CD4-positive, alpha-beta T cell (primary cell): ENCODE measurements at places on chromosomes 3 and 15.

GRCh38 chr15:71757741-71758530 lies 52.4 kb upstream of the NR2E3 start:
- no peak for DNase-seq

DNA sequence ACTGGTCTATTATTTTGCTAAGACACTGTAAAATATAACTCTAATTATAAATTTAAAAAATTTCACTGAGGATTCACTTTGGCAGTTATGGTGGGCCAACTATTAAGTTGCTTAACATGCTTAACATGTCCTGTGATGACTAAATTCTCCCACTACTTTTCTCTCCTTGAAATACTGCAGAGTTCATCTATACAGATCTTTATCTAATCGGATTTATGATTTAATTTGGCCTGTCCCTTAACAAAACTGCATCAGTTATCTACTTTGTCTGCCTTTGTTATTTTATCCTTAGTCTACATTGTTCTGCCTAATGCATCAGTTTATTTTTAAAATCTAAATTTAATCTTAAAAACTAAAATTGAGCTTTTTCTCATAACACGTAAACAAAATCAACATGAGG lies 26.4 kb downstream of the CD96 start:
- no peak for DNase-seq

- no peak for DNase-seq
Observed at GRCh38 chr3:180870008-180870699, 42.3 kb upstream of the FXR1 start.

- DNase-seq, result no peak
Observed at GRCh38 chr3:30017901-30018300, 588.5 kb upstream of the TGFBR2 start.

- DNase-seq, result no peak
Observed at GRCh38 chr15:68285259-68285980, 7.9 kb downstream of the FEM1B start.

- no peak for DNase-seq
Observed at GRCh38 chr3:16487511-16488175, 25.9 kb downstream of the RFTN1 start.

DNA sequence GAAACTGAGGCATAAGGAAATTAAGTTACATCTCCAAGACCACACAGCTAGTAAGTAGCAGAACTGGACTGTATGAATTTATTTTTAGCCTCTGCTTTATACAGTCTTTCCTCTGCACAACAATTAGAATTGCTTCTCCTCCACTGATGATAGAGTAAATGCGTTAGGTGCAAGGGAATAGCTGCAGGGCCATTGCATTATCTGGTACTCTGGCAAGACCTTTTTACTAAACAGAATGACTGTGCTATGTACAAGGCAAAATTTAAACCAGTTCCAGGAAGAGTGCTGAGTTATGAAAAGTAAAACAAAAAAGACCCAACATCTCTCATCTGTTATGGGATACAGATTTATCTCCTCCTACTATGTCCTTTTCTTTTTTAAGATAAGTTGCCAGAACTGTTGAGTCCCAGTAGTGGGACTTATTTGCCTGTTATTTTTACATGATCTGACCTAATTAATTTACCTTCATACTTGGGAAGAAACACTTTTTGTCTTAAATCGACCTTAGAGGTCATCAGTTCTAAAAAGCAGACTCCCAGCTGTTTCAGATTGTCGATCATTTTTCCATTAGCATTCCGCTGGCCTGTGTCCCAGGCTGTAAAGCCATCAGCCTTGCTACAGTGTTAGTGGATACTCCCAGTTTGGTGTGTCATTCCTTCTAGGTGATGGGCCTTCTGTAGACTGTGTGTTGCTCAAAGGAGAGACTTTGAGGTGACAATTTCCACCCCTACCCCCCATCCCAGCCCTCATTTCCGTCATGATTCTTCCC lies 147.5 kb upstream of the NUDT16 start:
- no peak for DNase-seq

GRCh38 chr3:40187945-40188344 lies 121.6 kb upstream of the EIF1B start:
- no peak for DNase-seq

DNA sequence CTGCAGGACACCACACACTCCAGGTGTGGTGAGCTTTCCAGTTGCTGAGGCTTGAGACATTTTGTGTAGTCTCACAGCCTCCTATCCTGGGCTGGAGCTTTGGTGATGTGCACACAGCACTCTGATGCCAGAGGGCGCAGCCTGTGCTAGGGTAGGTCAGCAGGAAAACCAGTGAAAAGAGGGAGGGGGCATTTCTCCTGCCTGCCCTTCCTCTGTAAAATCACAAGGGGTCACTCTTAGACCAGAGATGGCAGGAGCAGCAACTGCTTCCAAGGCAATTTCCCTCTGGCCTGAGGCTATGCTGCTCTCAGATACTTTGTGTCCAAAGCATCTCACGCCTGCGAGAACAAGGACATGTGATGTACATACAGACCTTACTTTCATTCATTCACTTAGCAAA lies 16.5 kb upstream of the MUSTN1 start:
- DNase-seq, result peak; percentile 32

GRCh38 chr3:123194552-123194951 lies 7.2 kb upstream of the SEC22A start:
- DNase-seq, result no peak

DNA sequence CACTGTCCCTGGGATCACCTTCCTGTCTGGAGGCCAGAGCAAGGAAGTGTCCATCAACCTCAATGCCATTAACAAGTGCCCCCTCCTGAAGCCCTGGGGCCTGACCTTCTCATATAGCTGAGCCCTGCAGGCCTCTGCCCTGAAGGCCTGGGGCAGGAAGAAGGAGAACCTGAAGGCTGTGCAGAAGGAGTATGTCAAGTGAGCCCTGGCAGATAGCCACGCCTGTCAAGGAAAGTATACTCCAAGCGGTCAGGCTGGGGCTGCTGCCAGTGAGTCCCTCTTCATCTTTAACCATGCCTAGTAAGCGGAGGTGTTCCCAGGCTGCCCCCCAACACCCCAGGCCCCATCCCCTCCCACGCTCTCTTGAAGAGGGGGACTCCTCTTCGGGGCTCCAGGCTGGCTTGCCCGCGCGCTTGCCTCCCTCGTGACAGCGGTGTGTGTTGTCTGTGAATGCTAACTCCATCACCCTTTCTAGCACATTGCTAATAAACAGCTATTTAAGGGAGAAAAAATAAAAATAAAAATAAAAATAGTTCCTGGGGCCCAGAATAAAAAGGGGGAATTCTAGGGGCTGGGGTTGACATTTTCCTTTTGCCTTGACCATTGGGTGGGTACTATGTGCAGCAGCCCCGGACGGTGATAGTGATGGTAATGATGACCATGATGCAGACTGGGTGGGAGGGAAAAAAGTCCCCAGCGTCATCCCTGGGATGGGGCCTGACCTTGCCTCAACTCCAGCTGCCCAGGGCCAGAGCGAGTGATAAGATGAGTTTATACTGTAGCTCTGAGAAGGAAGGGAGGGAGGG lies 3.3 kb upstream of the ALAS1 start:
- DNase-seq, result no peak

- no peak for DNase-seq
Observed at GRCh38 chr3:21839592-21839991, 88.6 kb upstream of the ZNF385D start.

DNA sequence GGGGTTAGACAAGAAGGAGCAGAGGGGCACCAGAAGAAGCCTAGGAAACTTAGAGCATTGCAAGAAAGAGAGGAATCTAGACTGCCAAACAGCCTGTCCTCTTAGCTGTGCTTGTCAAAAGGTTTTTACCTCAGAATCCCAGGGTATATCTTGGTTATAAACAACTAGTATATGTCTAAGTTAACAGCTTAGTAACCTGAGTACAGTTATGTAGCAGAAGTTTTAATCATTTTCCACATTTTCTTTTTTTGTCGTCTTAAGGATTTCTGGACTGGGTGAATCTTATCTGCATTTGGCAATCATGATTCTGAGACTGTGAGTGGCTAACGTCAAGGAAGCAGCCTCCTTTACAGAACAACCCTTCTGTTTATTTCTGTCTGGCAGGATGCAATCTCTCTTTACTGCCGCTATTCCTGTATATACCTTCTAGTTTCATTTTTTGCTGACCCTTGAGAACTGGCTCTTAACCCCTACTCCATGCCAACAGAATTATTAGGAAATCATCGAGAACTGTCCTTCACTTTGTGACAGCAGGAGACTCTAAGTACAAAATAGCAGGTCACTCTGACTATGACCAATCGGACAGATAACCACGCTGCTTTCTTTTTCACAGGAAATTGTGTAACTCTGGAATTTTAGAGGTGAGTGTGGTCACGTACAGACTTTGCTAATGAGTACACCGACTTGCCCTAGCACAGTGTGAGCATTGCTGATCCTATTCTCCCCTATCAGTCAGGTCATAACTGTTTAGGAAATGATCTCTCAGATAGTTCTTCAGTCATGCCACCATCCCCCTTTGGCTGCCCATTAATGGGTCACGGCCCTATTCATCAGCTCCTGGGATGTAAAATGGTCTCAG lies 3.3 kb upstream of the CP start:
- DNase-seq, result peak; percentile 37

GRCh38 chr3:127844326-127844942 lies 22.1 kb upstream of the MGLL start:
- no peak for DNase-seq

GRCh38 chr15:50278496-50278895 lies 13.0 kb upstream of the HDC start:
- DNase-seq, result no peak

DNA sequence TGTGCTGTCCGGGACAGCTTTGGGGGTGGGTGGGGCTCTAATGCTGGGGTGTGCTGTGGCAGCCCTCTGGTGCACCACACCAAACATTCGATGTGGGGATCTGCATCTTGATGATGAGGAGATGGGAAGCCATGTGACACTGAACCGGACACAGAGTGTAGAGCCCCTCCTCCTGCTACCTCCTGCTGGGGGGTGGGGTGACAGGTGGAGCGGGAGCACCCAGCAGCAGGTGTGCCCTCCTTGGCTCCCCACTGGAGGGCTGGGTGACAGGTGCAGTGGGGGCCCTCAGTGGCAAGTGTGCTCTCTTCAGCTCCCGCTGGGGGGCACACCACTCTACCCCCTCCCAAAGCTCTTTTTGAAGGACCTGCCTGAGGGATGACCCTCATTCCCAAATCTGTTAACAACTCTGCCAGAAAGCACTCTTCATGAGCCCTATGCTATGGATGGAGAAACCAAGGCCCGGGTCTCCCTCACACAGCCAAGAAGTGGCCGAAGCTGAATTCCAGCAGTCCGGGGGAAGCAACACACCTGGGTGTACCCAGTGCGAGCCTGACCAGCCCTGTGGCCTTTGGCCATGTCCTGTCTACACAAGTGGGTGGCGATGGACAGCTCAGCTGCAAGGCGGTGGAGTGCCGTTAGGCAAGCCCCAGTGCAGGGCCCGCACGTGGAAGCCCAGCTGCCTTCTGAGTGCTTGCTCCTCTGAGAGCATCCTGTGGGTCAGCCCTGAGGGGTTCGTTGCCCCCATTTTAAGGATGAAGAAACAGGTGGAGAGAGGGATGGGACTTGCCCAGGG lies 609 bp upstream of the UROC1 start:
- no peak for DNase-seq

DNA sequence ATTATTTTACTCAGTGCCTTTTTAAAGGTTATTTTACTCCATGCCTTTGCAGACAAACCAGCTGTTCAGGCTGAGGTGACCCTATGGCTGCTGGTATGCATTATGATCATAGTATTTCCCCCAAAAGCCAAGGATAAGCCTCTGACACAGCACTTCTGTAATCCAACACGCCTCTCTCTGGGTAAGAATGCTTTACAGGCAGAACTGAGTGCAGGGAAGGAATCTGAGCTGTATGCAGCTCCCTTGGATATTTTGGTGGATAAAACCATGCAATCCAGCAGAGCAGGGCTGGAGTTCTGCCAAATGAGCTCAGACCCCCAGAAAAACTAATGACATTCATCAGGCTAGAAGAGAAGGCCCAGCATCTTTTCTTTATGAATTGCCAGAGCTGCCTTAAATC lies 11.7 kb upstream of the MAP1A start:
- no peak for DNase-seq

DNA sequence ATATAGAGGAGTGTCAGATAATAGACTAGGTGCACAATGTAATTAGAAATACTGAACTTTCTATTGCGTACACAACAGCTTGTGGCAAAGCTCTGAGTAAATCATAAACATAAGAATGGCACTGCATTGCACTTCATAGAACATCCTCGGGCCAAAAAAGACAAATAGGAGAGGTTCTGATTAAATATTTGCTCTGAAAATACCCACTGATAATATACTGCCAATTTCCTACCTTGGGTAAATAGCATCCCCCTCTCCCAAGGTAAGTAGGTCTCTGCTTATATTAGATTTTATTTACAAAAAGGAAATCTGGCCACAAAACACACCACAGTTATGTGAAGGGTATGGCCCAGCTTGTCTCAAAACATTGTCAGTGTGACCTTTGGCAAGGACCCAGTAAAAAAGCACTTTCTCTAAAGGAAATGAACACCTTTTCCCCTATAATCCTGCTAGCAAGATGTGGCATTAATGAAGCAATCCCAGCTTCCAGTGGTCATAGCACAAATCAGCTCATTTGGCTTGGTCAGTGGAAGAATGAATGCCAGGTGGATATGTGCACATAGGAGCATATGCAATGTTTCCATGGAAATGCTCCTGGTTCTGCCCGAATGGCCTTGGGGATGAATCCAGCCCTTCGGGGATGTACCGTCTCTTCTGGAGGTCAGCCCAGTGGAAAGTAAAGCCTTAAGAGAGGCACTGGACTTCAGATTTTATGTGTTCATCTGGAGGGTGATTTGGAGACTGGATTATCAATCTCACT lies 315.9 kb downstream of the LSAMP start:
- no peak for DNase-seq

DNA sequence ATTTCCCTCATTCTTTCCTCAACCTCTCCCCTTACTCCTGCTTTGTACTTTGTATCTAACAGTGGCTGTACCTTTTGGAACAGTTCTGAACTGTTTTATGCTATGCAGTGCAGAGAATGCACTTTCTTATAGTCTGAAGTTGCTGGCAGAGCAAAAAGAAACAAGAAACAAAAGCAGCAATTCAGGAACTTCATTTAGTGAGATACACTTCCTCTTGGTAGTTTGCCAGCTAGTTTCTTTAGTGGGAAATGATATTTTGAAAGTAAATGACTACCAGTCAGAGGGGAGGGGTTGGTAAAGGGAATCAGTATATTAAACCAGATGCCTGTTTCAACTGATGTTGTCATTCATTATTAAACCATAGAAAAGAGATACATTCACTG lies 55.0 kb upstream of the CHD2 start:
- no peak for DNase-seq
